Adipose tissue (tissue), 3 donors: ENCODE measurements at places on chromosomes 12 and 14. TPM values are rescaled to one million over a fixed set of nuclear protein-coding genes. Genes with fewer than 3 reads are reported as not detected.

The CBLN3 gene
- polyA plus RNA-seq, result 0.89 TPM

The NGB gene
- polyA plus RNA-seq, result not detected

The CLEC4D gene
- 2.7 TPM for polyA plus RNA-seq

The CPNE6 gene
- not detected for polyA plus RNA-seq

The NR1H4 gene
- polyA plus RNA-seq, result 0.67 TPM

The EPYC gene
- polyA plus RNA-seq, result 3.8 TPM

The ZNF891 gene
- polyA plus RNA-seq, result 0.33 TPM

The TPH2 gene
- not detected for polyA plus RNA-seq

The INHBE gene
- polyA plus RNA-seq, result not detected

The C14orf132 gene
- 1.4 TPM for polyA plus RNA-seq

The SYNDIG1L gene
- polyA plus RNA-seq, result 0.10 TPM
